ENCODE measurements at places on chromosomes 1 and 21.

- DNase-seq: no peak
These were observed 56.4 kb downstream of the ETS2 start for GRCh38 chr21:38861989-38862683.

DNA sequence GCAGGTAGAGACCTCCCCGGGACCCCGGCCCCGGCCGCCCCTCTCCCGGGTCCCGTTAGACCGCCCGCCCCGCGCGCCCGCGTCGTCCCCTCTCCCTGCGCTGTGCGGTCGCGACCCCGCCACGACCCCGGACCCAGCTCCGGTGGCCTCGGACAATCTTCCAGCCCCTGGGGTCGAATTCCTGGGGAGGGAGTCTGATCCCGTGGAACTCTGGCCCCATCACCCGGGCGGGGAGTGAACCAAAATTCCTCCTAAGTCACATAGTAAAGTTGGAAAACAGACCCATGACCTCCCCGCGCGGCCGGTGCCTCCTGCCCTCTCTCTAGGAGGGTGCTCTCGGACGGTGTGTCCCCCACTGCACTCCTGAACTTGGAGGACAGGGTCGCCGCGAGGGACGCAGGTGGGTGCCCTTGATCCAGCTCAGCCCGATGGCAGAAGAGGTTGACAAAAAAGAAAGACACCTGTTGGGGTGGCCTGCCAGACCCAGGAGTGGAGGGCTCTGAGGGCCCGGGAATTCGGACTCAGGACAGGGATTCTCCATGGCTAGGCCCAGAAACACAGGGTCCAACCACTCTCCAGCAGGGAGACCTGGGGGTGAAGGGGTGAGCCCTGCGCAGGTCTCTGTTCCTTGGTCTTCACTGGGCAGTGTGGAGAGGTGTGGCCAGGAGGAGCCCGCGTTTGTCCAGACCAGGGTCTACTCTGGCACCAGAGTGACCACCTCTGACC is 451 bp downstream of the ADAMTSL4 start:
- DNase-seq: no peak

DNA sequence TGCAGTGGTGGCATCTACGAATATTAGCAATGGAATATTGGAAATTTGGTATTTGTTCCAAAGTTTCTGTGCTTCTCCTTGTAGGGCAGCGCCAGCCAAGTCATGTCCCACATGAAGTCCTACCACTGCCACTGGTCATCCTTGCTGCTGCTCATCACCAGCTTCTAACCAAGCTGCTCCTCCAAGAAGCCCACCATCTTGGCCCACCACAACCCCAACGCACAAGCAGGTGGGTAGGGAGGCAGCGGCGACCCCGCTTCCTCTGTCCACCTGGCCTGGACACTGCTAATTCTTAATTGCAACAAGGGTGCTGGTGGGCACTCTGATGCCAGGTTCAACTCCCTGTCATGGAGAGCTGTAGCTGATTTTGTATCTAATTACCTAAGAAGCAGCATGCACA is 291.2 kb upstream of the LYPLAL1 start:
- no peak for DNase-seq

DNA sequence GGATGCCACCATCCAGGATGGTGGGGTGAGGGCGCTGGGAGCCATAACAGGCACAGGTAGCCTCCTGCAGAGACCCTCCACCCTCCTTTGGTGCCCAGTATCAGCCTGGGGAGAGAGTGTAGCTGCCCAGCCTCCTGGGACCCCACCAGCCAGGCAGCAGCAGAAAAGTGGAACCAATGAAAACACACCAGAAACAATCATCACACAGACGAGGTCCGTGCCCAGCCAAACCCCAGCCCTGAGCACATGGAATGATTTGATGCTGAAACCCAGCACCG is 285.1 kb downstream of the PTPRU start:
- DNase-seq: no peak

GRCh38 chr1:99496067-99496466 is 149.8 kb upstream of the PALMD start:
- DNase-seq: no peak
